ENCODE measurements at places on chromosomes 2 and 18.

DNA sequence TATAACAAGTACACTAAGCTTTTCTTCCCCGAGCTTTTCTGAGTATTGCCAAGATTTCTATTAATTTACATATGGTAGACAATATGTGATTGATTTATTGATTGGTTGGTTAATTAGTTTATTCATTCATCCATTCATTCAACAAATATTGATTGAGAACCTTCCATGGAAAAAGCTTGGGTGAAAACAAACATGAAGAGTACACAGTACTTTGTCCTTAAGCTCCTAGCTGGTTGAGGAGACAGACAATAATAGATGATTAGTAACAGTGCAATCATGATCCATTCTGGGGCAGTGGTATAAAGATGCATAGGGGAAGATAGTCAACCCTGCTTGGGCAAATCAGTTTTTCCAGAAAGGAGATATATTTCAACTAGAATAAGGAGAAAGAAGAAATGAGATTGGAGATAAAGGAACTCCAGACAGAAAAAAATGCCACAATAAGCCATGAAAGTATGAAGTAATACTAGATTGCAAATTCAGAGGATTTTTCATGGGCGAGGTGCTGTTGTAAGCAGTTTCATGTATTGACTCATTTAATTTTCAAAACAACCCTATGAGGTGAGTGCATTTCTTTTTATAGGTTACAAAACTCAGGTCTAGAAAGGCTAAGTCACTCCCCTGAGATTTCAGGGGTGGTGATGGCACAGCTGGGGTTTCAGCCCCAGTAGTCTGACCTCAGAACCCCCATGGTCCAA is 129.5 kb downstream of the RND3 start:
- DNase-seq: no peak

GRCh38 chr2:237333748-237334147 is 80.2 kb downstream of the COL6A3 start:
- DNase-seq: no peak

GRCh38 chr2:120338015-120338414 is 7.9 kb upstream of the INHBB start:
- DNase-seq: no peak

GRCh38 chr2:20654535-20654813 is 3.6 kb upstream of the HS1BP3 start:
- DNase-seq: no peak

- DNase-seq: no peak
Observed at GRCh38 chr2:228352048-228352447, 170.6 kb upstream of the SPHKAP start.

GRCh38 chr2:22481486-22482259 is 903.3 kb upstream of the KLHL29 start:
- no peak for DNase-seq
